ENCODE measurements at places on chromosomes 5 and 9.

DNA sequence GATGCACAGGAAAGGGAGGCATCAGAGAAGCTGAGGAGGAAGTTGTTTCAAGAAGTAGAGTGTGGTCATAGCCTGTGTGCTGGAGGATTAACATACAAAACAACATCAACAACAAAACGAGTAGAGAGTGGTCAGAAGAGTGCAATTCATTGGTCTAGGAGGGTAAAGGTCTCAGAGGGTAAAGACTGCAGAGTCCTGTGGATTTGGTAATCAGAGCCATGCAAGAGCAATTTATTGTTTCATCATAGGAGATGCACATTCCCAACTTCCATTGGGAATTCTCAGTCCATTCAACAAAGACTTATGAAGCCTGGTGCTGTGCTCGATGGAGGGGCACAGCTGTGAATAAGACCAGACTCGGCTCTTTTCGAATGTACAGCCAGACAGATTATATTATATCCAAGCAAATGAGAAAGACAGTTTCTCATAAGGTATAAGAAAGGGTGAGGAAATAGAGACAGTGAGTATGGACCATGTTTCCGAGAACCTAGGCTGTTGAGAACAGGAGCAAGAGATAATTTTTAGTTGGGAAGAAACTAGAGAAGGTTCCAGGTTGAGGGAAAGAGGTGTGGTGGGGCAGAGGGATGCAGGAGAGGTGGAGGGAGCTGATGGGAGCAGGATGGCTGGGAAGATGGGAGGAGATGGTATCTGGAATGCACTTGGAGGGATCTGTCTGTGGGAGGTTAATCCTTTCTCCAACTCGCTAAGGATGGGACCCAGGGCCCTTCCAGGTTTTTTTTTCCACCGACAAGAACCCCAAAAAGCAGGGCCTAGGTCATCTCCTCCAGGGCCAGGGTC is 7.9 kb upstream of the MYORG start:
- no peak for DNase-seq

DNA sequence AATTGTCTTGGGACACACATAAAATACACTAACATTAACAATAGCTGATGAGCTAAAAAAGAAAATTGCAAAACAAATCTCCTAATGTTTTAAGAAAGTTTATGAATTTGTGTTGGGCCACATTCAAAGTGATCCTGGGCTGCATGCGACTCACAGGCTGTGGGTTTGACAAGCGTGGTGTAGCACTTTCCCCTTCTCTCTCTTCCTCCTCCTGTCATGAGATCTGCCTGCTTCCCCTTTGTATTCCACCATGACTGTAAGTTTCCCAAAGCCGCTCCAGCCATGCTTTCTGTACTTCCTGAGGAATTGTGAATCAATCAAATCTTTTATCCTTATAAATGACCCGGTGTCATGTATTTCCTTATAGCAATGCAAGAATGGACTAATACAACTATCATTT is 178.0 kb downstream of the TLR4 start:
- DNase-seq = no peak

DNA sequence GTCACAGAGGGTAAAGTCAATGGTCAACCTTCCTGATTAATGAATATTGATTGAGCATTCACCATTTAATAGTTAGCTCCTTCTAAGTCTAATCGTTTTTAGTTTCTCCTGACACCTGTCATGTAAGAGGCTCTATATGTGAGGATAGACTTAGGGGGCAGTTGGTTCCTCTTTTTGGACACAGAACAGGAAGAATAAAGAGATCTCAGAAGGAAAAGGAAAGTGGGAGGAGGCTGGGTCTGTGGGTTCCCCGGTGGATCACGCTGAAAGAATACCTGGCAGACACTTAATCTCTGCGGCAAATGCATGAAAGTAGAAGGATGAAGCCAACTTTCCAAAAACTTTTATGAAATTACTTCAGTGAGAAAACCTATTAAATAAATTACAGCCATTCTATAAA is 98.4 kb downstream of the PDE4D start:
- no peak for DNase-seq

DNA sequence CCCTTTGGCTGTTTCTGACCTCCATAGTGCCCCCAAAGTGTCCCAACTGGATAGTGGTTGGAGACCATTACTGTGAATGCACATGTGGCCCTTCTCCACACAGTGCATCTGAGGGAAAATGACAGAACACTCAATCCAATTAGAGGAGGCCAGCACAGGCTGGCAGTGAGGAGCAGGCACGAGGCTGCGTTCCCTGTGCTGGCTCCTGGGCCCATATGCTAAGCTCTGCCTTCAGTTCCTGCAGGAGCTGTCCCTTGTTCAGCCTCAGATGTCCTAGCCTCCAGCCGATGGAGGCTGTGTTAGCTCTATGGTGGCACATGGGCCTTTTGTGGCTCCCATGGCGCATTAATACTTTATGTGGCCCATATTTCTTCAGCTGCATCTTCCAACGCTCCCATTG is 35.8 kb downstream of the ALG2 start:
- no peak for DNase-seq

GRCh38 chr5:149129181-149129580 is 12.1 kb upstream of the ABLIM3 start:
- peak; percentile 38 for DNase-seq

DNA sequence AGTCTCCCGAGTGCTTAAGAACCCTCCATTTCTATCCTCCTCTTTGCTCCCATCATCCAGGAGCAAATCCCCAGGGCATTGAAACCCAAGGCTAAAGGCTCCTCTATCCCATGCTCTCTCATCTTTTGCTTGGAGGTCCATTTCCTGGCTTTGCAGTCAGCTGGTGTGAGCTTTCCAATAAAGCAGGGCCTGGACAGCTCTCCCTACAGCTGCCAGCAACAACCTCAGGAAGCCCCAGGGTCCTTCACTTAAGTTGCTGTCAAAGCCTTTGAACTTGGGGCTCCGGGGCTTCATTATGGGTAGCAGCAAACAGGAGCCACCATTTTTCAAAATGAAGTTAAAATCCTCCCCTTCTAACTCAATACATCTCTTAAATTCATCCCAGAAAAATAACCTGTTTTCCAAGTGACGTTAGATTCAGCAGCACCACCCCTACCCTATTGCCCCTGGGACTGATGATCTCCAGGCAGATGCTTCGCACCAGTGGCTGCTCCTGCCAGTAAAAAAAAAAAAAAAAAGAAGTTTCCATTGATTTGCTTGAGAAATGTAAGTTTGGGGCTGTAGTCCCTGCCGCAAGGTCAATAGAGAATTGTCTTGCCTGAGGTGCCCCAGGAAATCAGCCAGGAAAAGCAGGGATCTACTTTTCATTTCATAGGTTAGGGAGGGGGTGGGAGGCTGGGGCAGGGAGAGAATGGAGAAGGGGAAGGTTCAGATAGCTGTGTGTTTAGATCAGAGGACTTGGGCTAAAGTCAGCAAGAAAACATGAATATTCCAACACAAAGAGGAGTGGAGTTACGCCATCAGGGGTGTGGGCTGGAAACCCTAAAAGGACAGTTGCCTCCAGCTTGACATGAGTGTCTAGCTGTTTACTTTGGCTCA is 83.8 kb upstream of the IL6ST start:
- no peak for DNase-seq

DNA sequence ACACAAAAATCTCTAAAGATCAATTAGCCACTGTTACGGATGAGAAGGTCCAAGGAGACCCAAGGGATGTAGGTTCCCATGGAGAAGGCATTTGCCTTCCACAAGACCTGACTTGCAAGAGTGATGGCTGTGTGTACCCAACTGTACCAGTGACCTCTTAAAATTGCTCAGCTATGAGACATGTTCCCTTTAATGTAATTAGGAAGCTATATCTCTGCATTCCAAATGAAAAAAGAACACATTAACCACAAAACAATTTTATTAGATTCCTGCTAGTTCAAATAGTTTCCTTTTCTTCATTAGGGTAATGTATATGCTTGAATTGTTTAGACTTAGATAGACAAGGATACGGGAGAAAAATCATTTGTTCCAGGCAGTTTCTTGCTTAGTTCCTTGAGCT is 3.3 kb downstream of the OR2Y1 start:
- DNase-seq = no peak

GRCh38 chr5:133642153-133642722 is 29.9 kb upstream of the FSTL4 start:
- DNase-seq = no peak

DNA sequence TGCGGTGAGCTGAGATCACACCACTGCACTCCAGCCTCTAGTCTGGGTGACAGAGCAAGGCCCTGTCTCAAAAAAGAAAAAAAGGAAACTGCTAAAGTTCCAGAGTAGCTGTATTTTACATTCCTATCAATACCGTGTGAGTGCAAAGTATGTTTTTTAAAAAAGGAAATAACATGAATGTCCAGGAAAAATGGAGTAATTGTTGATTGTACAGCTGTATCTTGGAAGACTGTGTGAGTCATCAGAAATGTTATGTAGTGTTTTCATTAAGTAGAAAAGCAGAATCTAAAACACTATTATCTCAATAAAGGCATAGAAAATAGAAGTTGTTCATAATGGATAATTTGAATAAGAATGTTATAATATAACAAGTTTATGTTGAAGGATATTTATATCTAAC is 53.9 kb downstream of the ZCCHC7 start:
- no peak for DNase-seq

GRCh38 chr9:129958796-129959195 is 84.2 kb downstream of the FNBP1 start:
- DNase-seq = no peak

DNA sequence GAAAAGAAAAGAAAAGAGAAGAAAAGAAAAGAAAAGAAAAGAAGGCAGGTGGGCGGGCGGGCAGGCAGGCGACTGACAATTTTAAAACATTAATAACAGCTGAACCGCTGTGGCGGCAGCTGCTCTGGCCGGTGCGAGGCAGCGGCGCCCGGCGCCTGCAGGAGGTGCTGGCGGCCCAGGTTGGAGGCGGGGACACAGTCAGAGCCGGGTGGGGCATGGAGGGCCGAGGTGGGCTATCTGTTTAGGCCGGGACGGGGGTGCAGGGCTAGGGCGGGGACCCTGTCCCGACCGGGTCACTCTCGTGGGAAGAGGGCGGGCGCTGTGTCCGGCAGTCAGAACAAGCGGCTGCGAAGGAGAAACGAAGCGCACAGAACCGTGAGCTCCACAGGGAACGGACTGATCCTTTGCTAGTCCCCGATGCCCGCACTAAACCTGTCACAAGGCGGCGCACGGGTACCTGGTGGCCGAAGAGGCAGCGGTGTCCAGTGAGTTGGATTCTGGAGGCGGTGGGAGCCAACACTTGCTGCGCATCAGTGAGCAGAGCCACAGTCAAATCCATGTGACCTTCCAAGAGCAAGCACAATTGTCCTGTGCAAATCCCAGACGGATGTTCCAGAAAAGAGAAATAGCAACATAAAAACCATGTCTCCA is 13.6 kb upstream of the ALDOB start:
- DNase-seq = peak; percentile 80
